Aortic smooth muscle cell (primary cell): ENCODE measurements at places on chromosomes 2 and 18. TPM values are rescaled to one million over a fixed set of nuclear protein-coding genes. Genes with fewer than 3 reads are reported as not detected.

DRC1 gene
- not detected in 2 replicates for total RNA-seq

FAM237A gene
- not detected in 2 replicates for total RNA-seq

ALPP gene
- total RNA-seq = not detected in 2 replicates

ANKRD30B gene
- total RNA-seq = not detected in 2 replicates

NYAP2 gene
- not detected in 2 replicates for total RNA-seq

ACADL gene
- 0.26 and 0.44 TPM in 2 replicates for total RNA-seq

PLEKHH2 gene
- total RNA-seq = 1.9 and 5.7 TPM in 2 replicates

CHN1 gene
- 3.6 and 4.4 TPM in 2 replicates for total RNA-seq
